Astrocyte of the cerebellum (primary cell): ENCODE measurements at places on chromosomes 7 and 10.

- DNase-seq = no peak
Observed at GRCh38 chr10:76759681-76760080, 877.9 kb downstream of the KCNMA1 start.

GRCh38 chr10:91907914-91908336 lies 1.4 kb downstream of the FGFBP3 start:
- DNase-seq = no peak

DNA sequence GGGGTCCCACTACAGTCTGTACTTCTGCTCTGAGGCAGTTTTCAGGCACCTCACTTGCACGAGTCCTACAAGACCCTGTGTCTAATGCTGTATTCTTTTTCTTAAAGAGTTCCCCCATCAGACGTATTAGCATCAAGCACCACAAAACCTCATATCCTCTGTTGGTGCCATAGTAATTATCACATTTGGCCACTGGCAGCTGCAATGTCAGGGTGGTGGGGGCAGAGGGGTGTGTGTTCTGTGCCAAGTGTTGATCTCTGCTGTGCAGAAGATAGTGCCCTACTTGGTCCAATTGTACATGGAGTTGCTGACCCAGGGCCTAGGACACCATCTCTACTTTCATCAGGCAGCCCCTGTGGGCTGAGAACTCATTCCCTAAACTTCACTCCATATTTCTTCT lies 20.0 kb upstream of the JAZF1 start:
- no peak for DNase-seq

DNA sequence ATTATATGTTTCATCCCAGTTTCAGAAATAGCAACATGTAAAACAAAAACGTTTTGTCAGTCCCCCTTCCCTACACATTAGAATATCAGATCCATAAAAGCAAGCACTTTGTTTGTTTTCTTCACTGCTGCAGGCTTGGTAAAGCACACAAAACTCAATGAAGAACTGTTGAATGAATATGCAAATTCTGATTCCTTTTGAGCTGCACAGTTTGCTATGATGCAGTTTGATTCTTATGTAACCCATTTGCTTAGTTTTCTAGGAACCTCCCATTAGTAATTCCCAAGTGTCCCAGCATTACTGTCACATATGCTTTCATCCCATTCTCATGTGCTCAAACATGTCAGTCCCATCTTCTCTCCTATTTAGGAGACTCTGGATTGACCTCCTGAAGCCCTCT lies 26.1 kb upstream of the CHCHD3 start:
- no peak for DNase-seq

DNA sequence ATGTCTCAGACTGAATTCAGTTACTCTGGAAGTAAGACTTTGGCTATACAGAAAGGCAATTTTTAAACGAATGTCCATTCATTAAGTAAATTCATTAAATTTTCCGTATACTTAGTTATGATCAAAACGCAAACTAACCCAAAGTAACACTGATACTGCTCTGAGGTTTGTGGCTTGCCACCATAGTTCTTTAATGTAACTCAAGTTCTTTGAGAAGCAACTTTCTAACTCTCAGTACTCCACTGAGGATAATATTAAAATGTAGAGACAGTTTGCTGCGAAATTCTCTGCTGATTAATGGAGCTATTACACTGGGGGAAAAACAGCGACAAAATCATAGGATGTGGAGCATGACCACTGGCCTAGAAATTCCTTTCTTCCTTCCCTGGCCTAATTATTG lies 45.4 kb upstream of the PNLIPRP3 start:
- no peak for DNase-seq

DNA sequence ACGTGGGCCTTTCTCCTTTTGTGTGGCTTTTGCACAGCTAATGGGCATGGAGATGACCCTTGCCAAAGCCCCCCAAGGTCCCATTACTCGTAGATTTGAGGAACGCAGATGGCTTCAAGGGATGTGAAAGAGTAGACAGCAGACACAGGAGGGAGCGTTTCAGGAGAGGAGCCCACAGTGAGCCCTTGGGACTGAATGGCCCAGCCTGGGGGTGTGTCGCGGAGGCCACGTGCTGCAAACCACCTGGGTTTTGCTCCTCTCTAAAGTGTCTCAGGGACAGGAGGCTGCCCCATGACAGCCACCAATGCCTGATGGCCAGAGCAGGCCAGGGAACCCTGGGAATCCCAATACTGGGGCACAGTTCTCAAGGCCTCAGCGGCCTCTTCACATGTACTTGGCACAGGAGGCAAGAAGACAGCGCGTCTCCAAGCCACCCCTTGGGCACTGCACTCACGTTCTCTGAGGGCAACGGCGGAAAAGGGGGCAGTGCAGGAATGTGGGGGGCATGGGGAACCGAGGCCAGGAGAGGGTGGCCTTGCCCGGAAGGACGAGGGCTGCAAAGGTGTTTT lies 185.2 kb downstream of the WDR37 start:
- DNase-seq = no peak

DNA sequence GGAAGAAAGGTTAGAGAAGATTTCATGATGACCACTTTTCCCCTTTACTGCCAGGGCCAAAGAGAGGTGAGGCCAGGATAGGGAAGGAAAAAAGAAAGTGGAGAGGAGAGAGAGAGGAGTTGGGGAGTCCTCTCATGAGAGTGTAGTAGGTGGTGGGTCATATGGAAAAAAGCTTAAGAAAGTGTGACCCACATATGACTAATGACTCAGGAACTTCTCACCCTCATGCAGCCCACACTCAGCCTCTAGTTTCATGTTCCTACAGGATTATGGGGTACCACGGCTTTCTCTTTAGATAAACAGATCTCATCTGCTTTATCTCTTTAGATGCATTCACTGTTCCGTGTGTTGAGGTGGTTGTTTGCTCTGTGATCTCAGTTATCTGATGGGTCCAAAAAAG lies 462.5 kb upstream of the IGFBP3 start:
- DNase-seq = no peak

DNA sequence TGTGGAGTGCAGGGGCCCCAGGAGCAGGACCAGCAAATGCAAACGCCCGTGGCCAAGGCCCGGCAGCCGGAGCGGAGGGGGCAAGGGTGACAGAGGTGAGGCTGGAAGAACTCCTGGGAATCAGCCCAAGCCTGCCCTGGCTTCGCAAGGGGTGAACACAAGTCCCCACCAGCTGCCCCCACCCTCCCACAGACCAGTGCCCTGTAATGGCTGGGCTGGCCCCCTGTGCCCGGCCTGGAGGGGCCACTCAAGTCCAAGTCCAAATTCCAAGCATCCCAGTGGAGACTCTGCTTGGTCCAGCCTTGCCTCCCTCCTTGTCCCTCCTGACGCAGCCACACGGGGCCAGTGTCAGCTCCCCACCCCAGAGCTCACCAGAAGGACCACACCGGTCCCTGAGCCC lies 28.0 kb downstream of the MICALL2 start:
- DNase-seq = no peak

- peak; percentile 12 for DNase-seq
Observed at GRCh38 chr7:36032361-36032818, 120.7 kb upstream of the EEPD1 start.

GRCh38 chr10:110967645-110968044 lies 48.2 kb downstream of the SHOC2 start:
- DNase-seq = no peak

DNA sequence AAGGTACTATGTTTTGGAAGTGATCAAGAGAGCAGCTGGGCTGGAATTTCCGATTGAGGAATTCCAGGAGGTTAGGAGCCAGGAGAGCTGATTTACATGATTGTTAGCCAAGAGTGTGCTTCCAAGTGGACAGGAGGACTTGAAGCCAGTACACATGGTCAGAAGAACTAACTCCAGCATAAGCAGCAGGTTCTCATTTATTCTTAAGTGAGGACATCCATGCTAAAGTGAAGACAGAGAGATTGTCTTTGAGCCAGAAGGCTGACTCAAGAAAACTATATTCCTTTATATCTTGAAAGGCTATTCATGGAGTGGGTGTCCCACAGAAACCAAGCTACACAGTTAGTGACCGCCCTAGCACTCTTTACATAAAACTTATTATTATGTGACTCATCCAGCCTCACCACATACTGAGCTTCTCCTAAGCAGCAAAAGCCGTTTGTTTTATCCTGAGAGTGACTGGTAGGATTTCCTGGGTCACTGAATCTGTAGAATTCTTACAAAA lies 56.7 kb upstream of the SEMA3A start:
- peak; percentile 91 for DNase-seq

- DNase-seq = no peak
Observed at GRCh38 chr7:128407751-128408708, 1.8 kb downstream of the IMPDH1 start.

GRCh38 chr7:104469166-104469820 lies 140.9 kb downstream of the LHFPL3 start:
- DNase-seq = no peak

DNA sequence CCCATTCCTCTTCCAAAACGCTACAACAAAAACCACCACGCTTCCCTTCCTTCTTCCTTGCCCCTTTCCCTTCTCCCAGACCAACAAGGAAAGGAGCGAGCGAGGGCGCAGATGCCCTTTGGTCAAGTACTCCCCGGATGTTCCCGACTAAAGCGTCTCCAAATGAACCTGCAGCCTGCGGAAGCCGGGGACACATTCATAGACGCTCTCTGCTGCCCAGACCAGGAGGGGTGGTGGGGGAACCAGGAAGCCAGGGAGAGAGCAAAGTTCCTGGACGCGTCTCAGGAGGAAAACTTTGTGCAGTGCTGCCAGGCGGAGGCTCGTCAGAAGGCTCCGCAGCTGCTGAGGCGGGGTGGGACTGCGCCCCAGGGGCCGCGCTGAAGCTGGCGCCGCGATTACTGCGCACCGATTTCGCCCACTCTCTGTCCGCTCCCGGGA lies 754 bp downstream of the SEMA3D start:
- DNase-seq = peak; percentile 6

GRCh38 chr10:28676326-28676967 lies 874 bp upstream of the BAMBI start:
- no peak for DNase-seq

DNA sequence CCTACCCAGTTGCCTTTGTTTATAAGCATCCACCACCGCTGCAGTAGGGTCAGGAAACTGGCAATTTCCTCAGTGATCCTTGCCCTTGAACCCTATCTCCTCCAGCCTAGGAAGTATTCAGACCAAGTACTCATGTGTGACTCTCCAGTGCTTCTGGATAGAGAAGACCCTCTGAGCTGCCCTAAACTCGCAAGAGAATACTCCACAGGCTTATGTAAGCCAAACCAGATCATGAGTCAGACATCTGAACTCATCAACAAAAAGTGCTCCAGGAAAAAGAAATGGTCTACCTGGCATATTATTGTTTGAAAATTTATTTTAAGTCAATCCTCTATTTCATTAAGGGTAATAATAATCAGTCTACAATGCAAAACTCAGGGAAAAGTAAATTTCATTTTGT lies 101.3 kb downstream of the KAT6B start:
- no peak for DNase-seq

DNA sequence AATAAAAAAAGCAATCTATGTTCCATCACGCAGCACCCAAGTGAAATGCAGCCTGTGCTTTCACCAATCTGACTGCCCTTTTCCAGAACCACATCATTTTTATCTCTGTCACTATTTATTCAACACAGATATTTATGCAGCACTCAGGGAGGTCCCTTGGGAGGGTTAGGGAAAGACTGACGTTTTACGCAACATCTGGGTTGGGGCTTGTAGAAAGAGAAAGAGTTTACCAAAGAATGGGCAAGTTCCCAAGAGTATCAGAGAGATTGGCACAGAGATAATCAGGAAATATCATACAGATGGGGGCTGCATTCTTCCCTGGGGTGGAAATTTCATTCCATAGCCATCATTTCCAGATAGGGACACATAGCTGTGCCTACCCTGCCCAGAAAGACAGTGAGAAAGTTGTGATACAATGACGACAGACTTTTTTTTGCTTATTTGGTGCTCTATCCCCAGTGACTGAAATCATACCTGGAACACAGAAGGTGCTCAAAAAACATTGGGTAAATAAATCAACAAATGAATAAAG lies 474.2 kb downstream of the CALN1 start:
- DNase-seq = no peak

- DNase-seq = no peak
Observed at GRCh38 chr10:67776371-67776770, 61.6 kb downstream of the DNAJC12 start.

DNA sequence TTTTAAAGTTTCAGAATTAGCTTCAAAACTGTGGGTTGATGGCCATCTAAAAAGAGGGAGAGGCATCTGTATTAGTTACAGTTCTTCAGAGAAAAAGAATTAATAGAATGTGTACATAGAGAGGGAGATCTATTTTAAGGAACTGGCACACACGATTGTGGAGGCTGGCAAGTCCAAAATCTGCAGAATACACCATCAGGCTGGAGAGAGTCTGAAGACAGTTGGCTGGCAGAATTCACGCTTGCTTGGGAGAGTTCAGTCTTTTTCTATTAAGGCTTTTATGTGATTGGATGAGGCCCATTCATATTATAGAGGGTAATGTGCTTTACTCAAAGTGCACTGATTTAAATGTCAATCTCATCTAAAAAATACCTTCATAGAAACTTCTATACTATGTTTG lies 135.1 kb upstream of the SORCS1 start:
- DNase-seq = no peak

DNA sequence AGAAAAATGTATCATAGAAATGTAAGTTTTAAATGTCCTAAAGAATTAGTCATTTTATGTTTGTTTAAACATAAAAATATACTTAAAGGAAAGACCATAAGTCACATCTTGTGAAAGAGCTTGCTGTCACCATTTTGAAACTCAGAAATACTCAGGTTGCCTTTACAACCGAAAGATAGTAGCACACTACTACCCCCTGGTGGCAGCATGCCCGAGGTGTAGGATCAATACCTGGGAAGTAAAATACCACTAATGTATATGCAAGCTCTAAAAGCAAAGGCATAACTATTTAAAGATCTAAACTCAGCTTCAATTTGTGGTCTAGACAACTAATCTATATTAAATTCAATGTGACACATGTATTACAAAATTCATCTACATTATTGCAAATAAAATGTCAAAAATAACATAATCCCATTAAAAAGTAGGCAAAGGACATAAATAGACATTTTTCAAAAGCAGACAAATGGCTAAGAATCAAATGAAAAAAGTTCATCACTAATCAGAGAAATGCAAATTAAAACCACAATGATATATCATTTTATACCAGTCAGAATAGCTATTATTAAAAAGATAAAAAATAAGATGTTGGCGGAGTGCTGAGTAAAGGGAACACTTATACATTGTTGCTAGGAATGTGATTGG lies 47.7 kb upstream of the FGL2 start:
- DNase-seq = peak; percentile 69

DNA sequence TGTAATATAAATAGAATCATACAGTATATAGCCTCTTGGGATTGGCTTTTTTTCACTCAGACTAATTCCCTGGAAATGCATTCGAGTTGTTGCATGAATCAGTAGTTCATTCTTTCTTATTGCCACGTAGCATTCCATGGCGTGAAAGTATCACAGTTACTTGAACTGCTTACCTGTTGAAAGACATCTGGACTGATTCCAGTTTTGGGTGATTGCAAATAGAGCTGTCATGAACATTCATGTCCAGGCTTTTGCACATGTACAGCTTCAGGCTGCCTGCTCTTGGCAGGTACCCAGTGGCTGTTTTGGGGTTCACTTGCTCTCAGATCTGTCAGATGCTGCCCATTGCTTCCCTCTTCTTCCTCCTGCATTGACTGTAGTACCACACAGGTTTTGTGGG lies 54.9 kb downstream of the LRGUK start:
- DNase-seq = no peak

GRCh38 chr10:89278034-89278535 lies 23.8 kb upstream of the IFIT2 start:
- peak; percentile 98 for DNase-seq

GRCh38 chr7:28144266-28144665 lies 36.3 kb downstream of the JAZF1 start:
- DNase-seq = no peak
